Keratinocyte (primary cell): ENCODE measurements at places on chromosomes 5 and 9.

DNA sequence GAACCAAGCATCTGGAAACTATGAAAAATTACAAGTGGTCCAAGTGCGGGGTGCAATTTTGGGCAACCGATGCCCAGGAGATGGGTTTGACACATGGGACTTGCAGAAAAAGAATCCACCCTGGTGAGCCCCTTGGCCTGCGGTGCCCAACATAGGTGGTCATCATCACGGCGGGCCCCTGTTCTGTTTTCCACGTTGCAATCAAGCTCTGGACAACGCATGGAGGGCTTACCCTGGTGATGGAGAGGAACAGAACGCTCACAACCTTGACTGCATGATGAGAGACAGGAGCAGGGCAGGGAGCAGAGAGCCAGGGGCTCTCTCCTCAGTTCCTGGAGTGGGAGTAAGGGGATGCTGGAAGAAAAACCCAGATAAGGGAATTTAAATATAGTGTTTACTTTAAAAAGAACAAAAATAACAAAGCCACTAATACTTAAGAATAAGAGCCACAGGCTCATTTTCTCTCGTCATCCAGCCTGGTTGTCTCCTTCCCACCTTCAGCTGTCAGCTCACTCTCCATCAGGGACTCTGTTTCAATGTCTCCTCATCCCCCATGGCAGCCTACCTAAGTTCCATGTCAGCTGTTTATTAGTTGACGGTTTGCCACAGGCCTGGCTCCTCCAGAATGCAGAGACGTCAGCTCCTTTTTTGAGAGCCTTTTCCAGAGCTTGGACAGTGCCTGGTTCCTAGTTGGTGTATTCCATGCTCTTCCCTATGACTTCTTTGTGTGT, 172.1 kb downstream of the GADD45G start:
- no peak for DNase-seq

DNA sequence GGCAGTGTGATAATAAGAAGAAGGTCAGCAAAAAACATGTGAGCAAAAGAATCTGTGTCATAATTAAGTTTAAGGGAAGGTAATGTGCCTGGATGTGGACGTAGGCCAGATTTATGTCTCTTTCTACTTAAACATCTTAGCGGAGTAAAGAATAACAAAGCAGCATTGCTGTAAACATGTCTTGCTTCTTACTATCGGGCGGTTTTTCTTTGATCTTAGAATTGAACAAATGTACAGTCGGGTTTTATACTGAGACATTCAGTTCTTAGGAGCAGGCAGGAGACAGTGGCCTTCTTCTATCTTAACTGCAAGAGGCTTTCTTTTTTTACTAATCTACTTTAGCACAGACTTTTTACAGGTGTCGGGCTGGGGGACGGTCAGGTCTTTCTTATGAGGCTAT, 40.4 kb upstream of the FLT4 start:
- no peak for DNase-seq

DNA sequence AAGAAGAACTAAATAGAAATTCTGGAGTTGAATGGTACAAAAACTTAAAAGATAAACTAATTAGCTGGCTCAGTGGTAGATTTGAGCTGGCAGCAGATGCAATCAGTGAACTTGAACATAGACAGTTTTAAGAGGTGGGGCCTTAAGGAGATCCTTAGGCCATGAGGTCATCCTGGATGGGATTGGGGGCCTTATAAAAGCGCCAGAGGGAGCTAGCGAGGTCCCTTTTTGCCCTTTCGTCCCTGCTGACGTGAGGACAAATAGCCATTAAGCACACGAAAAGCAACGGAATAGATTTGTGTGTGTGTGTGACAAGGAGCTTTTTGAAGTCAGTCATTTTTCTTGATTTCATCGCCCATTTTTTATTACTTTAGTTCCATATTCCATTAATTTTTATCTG, 83.3 kb downstream of the ZNF354C start:
- DNase-seq, result no peak

DNA sequence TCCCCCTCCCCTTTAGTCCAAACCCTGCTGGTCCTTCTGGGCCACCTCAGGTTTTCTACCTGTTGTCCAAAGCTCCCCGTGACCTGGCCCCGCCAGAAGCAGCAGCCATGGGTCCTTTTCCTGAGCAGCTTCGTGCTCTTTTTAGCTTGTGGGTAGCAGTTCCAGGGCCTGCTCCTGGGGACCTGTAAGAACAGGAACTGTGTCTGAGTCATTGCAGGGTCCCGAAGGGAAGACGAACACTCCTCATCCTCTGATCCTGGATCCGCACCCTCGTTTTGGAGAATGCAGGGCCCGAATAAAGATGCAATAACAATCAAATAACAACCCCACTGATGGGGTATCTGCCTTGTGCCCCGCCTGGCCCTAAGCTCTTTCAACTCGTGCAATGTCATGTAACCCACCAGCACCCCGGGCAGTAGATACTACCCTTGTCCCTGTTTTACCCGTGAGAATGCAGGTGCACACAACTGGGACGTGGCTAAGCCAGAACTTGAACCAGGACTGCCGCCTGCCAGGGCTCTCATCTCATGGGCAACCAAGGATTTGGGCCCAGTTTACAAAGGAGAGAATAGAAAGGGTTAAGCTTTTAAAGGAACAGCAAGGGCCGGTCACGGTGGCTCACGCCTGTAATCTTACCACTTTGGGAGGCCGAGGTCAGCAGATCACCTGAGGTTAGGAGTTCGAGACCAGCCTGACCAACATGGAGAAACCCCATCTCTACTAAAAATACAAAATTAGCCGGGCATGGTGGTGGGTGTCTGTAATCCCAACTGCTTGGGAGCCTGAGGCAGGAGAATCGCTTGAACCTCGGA, 33.2 kb downstream of the NEK6 start:
- no peak for DNase-seq

DNA sequence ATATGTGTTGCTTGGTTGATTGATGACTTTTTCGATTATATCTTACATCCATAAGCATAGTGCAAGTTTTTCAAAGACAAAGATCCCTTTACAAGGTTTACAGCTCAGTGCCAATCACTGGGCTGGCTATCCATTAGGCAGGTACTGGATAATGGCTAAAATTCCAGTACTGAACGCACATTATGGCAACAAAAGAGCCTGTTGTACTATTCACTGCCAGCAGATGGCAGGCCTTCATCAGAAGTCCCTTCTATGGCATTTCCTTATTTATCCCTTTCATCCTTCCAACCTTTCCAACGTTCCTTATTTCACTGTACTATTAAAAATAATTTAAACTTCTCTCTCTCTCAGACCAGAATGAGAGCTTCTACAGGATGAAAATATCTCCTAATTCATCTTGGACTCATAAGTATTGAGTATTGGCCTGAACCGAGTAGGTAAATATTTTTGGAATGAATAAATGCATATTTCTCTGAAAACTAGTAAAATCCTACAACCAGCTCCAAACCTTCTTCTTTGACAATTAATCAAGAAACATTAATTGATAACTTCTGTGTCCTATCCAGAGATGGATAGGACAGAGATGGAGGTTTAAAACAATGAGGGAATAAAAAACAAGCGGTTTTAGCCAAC, 6.7 kb upstream of the WNT8A start:
- no peak for DNase-seq

- no peak for DNase-seq
Measured at GRCh38 chr5:145787001-145787400, 48.1 kb downstream of the PRELID2 start.

- DNase-seq, result no peak
Measured at GRCh38 chr5:65305913-65306312, 175.8 kb downstream of the ADAMTS6 start.

GRCh38 chr9:112836394-112836793, 54.3 kb downstream of the SLC46A2 start:
- no peak for DNase-seq

GRCh38 chr5:141889282-141889871, 11.2 kb upstream of the PCDH1 start:
- no peak for DNase-seq

DNA sequence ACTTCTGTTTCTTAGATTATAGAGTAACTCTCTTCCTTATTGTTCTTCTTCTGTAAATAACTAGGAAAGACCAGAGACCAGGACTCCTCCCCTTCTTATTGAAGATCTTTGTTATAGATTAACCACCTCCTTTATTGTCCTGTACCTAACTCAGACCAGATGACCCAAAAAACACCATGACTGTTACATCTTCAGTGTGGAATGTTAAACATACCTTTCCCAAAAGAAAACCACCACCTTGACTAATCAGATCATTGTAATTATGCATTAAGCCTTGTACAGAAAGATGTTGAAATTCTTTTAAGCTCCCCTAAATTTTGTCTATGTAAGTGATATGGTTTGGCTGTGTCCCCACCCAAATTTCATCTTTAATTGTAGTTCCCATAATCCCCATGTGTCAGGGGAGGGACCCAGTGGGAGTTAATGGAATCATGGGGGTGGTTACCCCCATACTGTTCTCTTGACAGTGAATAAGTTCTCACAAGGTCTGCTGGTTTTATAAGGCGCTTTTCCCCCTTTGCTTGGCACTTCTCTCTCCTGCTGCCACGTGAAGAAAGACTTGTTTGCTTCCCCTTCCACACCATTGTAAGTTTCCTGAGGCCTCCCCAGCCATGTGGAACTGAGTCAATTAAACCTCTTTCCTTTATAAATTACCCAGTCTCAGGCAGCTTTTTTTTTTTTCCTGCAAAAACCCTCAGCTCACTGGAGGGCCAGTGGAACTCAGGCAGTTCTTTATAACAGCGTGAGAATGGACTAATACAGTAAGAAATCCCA, 26.3 kb downstream of the ARSB start:
- no peak for DNase-seq

GRCh38 chr5:10601246-10602030, 37.6 kb downstream of the ANKRD33B start:
- DNase-seq, result peak; percentile 83

- DNase-seq, result no peak
Measured at GRCh38 chr5:114727358-114727757, 365.5 kb downstream of the KCNN2 start.

- no peak for DNase-seq
Measured at GRCh38 chr9:109278216-109278615, 42.6 kb downstream of the EPB41L4B start.

DNA sequence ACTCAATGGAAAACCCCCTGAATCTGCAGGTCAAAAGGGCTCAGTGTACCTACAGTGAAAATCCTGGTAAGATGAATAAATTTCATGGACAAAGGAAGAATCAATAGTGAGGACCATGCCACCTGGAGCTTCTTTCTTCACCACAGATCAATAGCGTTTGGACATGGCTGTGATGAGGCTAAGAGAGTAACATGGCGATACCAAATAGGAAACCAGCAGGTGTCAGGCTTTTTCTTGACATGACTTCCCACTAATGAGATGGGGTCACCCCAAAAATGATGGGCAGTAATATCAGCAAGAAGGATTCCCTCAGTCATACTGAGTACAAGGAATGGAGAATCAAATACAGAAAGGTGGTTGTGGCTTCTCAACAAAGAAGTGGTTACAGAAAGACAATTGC, 208.5 kb upstream of the PLPPR1 start:
- DNase-seq, result no peak

- DNase-seq, result no peak
Measured at GRCh38 chr5:87524217-87524616, 111.5 kb upstream of the CCNH start.

- DNase-seq, result peak; percentile 52
Measured at GRCh38 chr9:21294364-21294774, 10.7 kb downstream of the IFNA5 start.

DNA sequence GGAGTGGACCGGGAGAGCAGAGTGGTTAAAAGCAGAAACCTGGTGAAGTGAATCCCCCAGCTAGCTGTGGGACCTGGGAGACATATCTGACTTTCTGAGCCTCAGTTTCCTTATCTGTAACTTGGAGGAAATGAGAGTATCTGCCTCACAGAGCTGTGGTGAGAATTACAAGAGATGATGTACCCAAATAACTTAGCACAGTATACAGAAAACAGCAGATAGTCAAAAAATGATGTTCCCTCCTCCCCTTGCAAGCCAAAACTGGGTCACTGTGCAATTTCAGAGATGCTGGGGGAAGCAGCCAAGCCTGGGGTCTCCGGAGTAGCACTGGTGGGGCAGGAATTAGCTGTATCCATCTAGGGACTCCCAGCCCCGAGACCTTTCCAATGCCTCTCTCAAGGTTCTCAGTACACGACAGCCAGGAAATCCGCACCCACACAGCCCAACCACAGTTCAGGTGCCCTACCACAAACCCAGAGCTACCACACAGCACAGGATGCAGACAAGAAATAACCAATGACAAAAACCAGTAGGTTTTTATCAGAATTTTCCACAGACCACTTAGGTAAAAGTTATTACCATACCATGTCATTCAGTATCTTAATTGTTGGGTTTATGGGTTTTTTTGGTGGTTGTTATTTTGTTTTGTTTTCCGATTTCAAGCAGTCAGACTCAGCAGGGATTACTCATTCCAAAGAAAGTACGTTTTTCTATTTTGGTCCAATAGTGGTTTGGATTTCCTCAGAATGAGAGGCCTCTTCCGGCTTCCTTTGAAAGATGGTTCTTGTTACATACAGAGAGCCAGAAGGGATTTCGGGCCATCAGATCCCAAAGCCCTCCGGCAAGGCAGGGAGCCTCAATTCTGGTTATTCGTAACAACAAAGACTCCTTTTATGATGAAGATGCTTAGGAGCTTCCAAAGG, 4.9 kb upstream of the HRH2 start:
- DNase-seq, result no peak

DNA sequence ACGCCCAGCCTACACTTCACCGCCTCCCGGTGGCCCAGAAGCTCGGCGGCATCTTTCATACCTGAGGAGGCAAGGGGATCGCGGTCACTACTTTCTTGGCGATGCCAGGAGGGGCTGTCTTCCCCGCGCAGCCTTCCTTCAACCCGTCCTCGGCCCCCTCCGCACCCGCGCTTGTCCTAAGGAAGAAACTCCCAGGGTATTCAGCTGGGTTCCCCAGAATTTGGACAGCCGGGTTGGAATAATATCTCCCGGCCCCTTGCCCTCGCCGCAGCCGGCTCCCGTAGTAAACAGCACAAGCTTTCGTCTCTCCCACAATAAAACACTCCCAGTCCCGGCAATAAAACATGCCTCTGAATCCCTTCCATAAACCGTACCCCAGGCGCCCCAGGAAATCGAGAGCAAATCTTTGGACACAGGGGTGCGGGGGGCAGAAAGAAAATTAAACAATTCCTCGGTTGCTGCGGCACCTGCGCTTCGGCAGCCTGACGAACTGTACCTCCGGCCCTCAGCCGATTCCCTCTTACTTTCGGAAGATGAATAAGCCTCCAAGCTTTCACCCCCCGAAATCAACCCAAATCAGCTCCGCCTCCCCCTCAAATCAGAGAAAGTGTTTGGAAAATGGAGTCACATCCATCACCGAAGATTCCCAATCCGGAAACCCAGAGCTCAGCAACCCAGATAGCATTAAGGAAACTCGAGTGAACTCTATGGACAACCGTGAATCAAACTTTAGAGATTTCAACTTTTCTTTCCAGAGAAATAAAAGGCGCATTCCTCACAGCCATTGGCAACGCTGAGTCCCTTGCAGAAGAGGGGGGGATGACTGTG, 1.1 kb downstream of the OTP start:
- DNase-seq, result no peak
